ENCODE measurements at places on chromosomes 5 and 9. TPM values are rescaled to one million over a fixed set of nuclear protein-coding genes. Genes with fewer than 3 reads are reported as not detected.

ORM2 gene
- total RNA-seq, result 0.57 TPM

ZNF483 gene
- 6.4 TPM for total RNA-seq

PCDHGA3 gene
- total RNA-seq, result 2.1 TPM

SLC25A46 gene
- total RNA-seq, result 57.4 TPM

CCDC187 gene
- 0.10 TPM for total RNA-seq

ACTBL2 gene
- total RNA-seq, result not detected
